ENCODE measurements at places on chromosomes 1 and 21.
A peak's percentile ranks its signal among the peaks of the same experiment; 100 is the strongest.

- DNase-seq: no peak
Measured at GRCh38 chr1:56566061-56566744, 13.2 kb downstream of the PLPP3 start.

DNA sequence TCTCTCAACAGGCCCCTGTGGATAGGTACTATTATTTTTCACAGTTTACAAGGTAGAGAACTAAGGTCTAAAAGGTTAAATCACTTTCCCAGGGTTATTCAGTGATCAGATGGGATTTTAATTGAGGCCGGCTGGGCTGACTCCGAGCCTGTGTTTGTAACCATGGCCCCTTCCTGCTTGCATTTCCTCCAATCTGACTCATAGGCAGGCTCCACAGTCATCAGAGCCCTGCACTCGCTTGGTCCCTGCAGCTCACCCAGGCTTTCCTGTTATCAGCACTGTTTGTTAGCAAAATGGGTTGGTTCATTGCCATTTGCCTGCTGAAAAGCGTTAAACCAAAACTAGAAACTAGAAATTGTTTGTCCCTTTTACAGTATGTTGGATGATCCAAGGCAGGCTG, 41.4 kb upstream of the LMX1A start:
- DNase-seq: no peak

- no peak for DNase-seq
Measured at GRCh38 chr1:21020151-21020550, 156.5 kb downstream of the EIF4G3 start.

DNA sequence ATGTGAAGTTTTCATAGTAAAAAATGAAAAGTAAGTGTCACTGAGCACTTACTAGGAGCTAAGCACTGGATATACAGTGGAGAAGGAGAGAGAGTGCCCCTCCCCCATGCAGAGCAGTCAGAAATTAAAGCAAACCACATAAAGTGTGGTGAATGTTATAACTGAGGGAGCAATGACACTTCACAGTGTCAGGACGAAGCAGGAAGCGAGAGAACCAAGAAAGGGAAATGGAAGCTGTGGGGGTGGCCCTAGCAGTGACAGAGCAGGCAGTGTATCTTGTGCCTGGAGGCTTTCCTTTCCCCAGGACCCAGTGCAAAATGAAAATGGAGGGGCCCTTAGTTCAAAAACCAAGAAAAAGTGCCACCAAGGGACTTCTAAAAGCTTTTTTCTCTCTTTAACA, 21.5 kb upstream of the RCAN3 start:
- DNase-seq: no peak

GRCh38 chr1:1677718-1678580, 14.6 kb downstream of the SLC35E2B start:
- peak; percentile 19 for DNase-seq

- no peak for DNase-seq
Measured at GRCh38 chr1:26099780-26100179, 11.8 kb upstream of the PDIK1L start.

- DNase-seq: no peak
Measured at GRCh38 chr1:173341307-173341706, 134.2 kb upstream of the TNFSF4 start.

- DNase-seq: no peak
Measured at GRCh38 chr1:154454386-154455120, 47.5 kb upstream of the TDRD10 start.

DNA sequence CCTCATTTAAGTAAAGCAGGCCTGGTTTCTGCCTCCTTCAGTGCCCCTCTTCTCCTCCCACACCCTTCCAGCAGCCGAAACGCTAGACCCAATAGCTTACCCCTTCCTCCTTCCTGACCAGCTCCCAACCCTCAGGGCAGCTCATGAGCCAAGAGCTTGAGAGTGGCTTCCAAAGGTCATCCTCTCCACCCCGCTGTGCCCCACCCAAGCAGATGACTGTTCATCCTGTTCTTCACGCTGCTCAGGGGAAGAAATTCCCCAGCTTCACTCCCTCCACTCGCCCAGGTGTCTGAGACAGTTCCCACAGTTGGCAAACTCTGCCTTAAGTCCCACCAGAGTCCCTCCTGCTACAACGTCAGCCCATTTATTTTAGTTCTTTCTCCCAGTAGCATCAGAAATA, 23.4 kb downstream of the ARHGEF19 start:
- no peak for DNase-seq

DNA sequence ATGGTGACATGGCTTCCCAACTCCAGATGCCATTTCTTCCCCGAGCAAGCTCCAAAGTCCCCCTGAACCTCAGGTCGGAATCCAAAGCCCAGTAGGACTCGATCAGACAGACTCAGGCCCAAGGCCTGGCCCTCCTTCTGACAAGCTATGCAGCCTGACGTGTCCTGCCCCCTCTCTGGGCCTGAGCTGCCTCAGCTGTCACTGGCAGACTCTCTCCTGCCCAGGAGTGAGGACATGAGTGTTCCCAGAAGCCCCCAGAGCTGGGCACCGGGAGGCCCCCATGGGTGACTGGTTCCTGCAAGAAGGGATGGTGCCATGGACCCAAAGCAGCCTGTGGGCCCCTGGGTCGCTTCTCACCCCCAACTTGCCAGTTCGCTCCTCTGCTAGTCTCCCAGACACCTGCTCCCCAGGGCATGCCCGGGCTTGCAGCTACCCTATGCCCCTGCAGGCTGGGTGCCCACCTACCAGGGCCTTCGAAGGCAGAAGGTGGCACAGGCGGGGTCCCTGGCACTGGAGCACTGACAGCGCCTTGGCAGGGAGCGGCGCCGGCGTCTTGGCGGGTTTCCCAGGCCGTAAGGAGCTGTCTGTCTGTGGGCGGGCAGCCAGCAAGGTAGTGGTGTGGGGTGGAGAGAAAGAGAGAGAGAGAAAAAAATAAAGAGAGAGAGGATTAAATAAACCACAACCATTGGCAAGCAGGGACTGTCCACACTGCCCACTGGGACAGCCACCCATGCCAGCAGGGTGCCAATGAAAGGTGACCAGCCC, 2.3 kb downstream of the EDN2 start:
- DNase-seq: no peak

GRCh38 chr1:1627829-1628753, 3.9 kb upstream of the MMP23B start:
- DNase-seq: no peak

Data from activated T-helper 1 cell treated with anti-CD3 and anti-CD28 coated beads, Interleukin-2, amount 50 U/mL, for 16 hours (primary cell).